Motor neuron (in vitro differentiated cells): ENCODE measurements at places on chromosomes 1 and 21. TPM values are rescaled to one million over a fixed set of nuclear protein-coding genes. Genes with fewer than 3 reads are reported as not detected.

DNA sequence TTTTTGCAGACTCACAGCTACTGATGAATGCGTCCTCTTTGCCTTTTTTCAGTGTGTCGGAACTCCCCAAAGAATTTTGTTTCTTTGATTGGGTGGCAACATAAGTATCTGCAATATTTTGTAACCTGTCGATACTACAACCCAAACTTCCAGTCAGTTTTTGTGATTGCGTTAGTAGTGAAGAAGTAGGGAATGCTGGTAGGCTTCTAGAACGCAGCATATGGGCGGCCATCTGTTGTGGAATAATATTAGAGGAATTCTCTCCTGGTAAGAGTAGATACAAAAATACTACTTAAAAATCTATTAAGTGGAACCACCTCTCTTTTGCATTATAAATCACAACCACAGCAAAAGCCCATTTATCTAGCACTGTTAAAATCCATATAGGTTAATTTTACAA lies 107.4 kb downstream of the LYST start:
- ATAC-seq: no peak

- no peak for ATAC-seq
These were observed 106.8 kb upstream of the CACHD1 start for GRCh38 chr1:64363111-64363510.

DNA sequence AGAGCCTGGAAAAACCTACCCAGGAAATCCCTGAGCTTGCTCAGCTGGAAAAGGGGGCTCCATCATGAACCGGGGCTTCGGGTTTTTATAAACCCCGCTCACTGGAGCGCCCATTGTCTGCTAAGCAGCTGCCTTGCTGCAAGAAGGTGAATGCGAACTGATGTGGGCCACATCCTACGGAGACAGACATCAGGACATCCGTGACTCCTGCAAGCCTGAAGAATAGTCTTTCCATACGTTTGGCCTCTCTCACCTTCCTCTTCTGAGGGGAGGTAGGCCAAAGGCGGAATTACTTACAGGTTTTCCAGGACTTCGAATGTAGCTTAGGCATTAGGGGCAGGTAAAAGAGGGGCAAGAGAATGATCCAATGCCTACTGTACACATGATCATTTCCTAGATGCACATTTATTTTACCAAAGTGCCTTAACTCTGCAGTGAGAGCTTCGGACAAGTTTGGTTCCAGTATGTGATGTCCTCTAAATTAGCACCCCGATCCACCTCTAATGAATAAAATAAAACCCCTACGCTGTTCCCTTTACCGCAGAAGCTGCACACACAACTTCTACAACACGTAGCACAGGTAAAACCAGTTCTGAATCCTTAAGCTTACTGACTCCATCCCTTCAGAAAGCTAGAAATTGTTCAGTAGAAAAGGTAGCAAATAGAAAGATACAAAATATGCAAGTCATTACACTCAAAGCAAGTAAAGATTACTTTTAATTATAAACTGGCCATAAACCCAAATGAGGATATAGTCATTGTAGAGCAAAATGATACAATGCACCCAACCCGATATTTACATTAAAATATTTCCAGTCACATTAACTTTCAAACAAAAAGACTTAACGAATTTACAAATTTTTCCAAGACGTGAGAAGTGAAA lies 866 bp upstream of the SORT1 start:
- no peak for ATAC-seq

DNA sequence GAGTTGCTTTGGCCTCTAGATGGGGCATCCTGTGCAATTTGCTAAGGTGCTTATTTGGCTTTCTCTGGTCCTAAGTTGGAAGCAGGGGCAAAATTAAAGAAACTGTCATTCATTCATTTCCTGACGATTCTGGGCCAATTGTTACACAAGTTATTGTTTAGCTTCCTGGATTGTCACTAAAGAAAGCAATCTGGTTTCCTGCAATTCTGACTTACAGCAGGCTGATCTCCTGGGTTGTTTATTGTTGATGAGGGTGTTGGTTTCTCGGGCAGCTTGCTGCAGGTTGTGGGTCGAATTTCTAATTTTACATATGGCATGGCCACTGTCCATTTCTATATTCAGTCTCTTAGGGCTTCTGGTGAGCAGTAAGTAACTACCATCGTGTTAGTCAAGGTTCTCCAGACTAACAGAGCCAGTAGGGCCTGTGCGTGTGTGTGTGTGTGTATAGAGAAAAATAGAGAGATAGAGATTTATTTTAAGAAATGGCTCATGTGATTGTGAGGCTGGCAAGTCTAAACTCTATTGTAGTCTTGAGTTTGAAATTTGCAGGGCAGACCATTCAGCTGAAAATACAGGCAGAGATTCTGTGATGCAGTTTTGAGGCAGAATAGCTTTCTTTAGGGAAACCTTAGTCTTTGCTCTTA lies 30.4 kb downstream of the CTH start:
- ATAC-seq: no peak

DNA sequence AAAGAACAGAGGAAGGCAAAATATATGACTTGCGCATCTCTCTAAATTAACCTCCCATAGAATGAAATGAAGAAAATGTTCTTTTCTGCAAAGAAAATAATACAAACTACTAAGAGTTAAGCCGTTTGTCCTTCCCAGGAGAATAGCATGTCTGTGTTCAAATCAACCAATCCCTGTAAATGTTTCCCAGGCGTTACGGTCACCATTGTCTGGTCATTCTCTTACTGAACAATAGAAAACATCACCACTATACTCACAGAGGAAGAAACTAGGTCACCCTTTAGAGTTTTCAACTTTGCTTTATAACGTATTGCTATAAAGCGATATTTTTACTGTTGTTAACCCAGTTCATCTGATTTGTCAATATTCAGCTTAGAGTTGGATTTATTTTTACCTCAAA lies 34.1 kb downstream of the COL11A1 start:
- no peak for ATAC-seq

DNA sequence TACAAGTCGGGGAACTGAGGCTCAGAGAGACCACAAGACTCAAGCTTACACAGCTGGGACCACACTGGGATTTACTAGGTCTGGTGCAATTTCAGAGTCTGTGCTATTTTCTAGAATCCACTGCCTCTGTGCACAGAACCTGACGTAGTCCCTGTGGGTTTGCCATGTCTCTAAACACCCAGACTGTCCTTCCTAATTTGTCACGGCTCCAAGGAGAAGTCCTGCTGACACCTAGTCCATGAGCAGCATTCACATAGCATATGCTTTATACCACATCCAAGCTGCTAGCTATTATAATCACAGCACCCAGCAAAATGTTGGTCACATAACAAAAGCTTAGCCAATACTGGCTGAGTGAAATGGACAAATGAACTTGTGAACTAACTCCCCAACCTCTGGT lies 79.0 kb upstream of the HMGB4 start:
- ATAC-seq: no peak

DNA sequence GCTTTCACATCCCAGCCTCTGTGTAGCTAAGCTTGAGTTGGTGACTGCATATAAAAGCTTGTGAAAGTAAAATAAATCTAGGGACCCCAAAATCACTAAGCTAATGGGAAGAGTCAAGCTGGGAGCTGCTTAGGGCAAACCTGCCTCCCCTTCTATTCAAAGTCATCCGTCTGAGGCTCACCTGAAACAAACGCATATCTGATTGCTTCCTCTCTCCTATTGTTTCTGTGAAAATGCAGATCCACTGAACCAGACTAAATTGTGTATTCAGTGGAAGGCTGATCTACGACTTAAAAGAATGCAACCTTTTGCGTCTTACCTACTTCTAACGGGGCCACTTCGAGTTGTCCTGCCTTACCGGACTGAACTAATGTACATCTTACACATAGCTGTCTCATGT lies 70.3 kb downstream of the LTN1 start:
- no peak for ATAC-seq

DNA sequence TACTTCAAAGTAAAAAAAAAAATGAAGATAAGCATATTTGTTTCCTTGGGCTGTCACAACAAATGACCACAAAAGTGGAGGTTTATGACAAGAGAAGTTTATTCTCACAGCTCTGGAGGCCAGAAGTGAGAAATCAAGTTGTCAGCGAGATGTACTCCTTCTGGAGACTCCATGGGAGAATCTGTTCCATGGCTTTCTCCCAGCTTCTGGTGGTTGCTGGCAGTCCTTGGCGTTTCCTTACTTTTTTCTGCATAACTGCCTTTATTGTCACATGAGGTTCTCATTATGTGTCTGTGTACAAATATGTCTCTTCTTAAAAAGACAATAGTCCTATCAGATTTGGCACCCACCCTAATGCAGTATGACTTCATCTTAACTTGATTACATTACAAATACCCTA lies 398.3 kb downstream of the KCNT2 start:
- ATAC-seq: no peak

GRCh38 chr1:199205740-199206441 lies 567.1 kb downstream of the PTPRC start:
- ATAC-seq: no peak

DNA sequence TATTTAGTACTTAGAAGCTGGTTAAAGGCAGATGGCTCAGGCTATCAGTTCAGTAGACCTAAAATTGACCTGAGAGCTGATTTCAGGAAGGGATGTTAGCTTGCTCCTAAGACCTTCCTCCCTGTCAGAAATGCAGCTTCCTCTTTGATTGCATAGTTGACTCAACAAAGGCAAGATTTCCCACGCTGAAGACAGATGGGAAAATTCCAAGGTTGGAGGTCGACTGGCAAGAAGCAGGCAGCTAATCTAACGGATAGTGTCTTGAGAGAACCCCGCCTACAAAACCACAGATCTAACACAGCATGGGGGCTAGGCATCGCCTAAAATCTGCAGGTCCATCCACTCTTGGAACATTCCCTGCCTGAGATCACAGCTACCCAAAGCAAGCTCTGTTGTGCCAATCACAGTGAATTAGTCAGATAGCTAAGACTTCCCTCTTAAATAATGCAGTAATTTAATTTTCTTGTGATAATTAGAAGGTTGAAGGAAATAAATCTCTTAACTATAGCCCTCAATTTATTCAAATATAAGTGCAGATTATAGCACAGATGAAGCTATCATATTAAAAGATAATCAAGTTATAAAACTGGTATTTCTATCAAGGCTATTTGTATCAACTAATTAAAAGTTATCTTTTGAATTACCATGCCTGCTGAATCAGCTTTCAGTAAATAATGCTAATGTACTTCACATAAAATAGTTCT lies 357.8 kb upstream of the SGIP1 start:
- ATAC-seq: peak; percentile 28

- no peak for ATAC-seq
These were observed 32.8 kb downstream of the PCNT start for GRCh38 chr21:46356494-46357334.

DNA sequence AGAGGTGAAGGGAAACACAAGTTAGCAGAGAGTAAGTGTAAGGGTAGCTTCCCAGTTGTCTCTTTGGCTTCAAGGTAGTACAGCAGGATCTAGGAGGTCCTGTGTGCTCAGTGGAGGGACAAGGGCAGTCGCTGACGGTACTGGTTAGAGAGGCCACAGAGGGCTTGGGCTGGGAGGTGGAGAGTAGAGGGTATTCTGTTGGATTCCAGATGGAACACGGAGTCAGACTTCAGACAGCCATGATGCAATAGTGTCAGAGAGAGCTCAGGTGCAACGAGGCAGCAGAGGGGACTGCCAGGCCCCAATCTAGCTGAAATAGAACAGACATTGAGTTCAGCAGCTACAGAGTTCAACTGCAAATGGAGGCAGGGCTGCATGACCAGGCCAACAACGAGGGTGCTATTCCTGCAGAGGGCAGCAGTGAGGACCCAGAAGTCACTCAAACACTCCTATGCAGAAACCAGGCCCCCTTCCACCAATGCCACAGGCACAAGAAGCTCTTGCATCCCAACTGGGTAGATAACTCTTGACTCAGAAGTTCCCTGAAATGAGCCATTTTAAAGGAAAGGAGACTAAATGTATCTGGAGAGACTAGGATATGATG lies 325.0 kb upstream of the ESRRG start:
- no peak for ATAC-seq

DNA sequence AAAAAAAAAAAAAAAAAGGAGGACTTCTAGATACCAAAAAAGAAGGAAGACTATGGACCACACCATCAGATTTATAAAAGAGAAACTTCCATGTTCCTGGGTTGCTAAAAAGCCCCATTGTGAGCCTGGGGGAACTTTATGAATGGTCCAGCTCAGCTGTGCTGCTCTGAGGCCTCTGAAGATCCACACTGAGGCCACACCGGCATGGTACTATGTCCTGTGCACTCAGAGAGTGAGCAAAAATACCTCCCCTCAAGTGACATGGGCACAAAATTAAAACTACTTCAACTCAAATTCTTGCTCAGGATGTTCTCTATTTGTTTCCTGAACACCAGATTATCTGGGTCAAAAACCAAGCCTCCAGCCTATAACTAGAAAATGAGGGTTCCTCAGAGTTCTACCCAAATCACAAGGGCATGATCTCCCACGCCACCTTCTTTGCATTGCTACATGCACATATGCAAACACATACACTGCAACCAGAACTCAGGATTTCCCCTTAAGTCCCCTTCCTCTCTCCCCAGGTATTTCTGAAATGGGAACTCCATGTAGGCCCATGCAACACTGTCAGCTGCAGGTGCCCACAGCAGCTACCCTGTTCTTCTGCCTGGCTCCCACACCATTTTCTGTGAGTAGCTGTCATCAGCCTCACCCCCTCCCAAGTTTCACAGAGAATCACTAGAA lies 94.4 kb downstream of the SH3GLB1 start:
- ATAC-seq: no peak

- ATAC-seq: no peak
These were observed 24.1 kb downstream of the TNNT2 start for GRCh38 chr1:201353186-201353940.

GRCh38 chr1:30290581-30290980 lies 432.8 kb downstream of the MATN1 start:
- no peak for ATAC-seq

DNA sequence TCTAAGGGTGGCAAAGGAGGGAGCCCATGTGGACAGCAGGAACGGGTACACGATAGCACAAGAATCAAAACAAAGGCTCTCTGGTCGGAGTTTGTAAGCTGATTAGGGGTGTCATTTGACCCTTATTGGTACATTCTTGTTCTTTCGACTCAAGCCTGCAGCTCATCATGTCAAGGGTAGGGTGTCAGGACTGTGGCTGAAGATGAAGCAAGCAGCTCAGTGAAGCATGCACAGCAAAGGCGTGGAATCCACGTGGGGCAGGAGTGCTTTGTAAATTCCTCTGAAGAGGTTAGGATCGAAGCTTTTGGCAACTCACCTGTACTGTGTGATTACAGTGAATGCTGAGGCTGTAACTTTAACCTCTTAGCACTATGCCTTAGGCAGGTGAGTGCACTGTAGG lies 4.7 kb upstream of the ABCB10 start:
- ATAC-seq: no peak

DNA sequence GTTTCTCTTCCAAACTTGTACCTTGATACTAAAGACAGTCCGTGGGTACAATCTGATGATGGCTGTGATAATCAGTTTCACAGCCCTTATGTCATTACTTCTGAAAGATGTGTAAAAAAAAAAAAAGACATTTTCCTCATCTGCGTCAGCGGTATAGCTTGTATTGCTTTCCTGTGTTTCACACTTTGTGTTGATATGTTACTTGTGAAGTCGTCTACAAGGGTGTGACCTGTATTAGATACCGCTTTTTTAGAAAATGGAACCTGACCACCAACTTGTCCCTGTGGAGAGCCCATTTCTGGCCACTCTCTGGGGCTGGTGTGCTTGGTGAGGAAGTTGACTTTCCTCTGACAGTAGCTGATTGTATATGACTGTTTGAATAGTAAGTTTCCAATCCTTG lies 50.5 kb downstream of the PEX14 start:
- ATAC-seq: no peak

GRCh38 chr1:110170766-110171733 lies 20.8 kb downstream of the SLC6A17 start:
- ATAC-seq: peak; percentile 79

Gene PROK1
- 0.27 and 0.36 TPM in 2 replicates for total RNA-seq

Gene ATP8B2
- 31.3 and 35.5 TPM in 2 replicates for total RNA-seq

Gene RAB42
- 0.36 and 0.59 TPM in 2 replicates for total RNA-seq

Gene ATP6V1G3
- total RNA-seq: not detected in 2 replicates

Gene BGLAP
- 0.82 and 1.1 TPM in 2 replicates for total RNA-seq

Gene CACNA1S
- total RNA-seq: 0.07 TPM in 1 of 2 replicates, not detected in the other

Gene SPRR2D
- total RNA-seq: 1.0 TPM in 1 of 2 replicates, not detected in the other

Gene ZNF593OS
- 1.0 and 1.8 TPM in 2 replicates for total RNA-seq
